ENCODE measurements at places on chromosomes 1 and 21.

DNA sequence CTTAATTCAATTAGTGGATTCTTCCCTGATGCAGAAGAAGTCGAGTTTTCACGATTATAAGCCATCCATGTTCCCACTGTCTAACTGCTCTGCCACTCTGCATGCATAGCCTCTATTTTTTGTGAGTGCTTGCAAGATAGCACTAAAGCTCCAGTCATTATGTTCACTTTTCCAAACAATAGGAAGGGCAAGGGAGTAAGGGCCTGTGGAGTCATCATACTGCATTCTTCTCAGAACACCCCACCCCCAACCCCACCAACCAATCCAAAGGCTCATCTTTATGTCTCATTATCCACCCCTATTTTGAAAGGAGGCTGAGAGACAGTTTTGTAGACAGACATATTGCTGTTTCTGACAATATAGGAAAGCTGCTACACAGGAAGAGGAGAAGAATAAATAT lies 471.7 kb upstream of the ADGRL2 start:
- DNase-seq, result no peak

- no peak for DNase-seq
Observed at GRCh38 chr1:61130338-61131000, 48.1 kb downstream of the NFIA start.

DNA sequence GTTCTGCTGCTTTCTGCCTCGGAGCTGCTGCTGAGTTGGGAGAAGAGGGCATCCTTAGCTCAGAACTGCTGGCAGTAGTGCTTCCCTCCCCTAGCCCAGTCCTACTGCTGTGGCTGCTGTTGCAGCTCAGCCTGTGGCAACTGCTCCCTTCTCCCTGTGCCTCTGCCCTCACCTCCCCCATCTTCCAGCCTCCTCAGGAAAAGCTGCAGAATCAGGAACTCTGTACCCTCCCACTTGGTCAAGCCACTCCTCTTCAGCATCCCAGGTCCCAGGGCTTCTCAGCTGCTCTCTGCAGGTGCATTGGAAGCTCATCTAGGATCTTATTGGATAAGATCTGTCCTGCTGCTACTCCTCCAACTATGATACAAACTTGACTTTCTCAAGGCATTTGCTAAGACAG lies 316.7 kb downstream of the BRINP2 start:
- DNase-seq, result no peak

DNA sequence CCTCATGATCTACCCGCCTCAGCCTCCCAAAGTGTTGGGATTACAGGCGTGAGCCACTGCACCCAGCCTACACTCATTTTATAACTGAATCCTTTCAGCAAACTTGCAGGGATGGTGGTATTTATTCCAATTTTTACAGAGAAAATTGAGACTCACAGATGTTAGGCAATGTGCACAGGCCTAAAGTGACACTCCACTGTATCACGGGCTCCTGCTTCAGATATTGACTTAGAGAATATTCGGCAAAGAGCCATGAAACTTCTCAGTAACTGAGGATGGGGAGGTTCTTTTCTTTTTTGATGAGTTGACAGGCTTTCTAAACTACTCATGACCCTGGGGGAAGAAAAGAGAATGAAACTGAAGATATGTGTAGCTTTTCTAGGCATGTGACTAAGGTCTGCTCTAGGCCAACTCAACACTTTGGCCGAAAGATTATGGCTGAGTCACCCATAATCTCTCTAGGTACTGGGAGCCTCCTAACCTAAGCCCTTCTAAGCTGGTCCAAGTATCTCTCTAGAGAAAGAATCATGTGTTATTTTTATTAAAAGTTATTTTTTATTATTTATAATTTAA lies 19.9 kb upstream of the PTCH2 start:
- no peak for DNase-seq

DNA sequence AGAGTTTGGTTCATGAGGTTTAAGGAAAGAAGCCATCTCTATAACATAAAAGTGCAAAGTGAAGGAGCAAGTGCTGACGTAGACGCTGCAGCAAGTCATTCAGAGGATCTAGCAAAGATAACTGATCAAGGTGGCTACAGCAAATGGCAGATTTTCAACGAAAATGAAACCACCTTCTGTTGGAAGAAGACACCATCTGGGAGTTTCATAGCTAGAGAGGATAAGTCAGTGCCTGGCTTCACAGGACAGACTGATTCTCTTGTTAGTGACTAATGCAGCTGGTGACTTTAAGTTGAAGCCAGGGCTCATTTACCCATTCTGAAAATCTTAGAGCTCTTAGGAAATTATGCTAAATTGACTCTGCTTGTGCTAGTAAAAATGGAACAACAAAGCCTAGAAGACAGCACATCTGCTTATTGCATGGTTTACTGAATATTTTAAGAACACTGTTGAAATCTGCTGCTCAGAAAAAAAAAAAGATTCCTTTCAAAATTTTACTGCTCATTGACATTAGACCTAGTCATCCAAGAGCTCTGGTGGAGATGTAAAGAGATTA lies 10.5 kb downstream of the MAEL start:
- DNase-seq, result no peak

DNA sequence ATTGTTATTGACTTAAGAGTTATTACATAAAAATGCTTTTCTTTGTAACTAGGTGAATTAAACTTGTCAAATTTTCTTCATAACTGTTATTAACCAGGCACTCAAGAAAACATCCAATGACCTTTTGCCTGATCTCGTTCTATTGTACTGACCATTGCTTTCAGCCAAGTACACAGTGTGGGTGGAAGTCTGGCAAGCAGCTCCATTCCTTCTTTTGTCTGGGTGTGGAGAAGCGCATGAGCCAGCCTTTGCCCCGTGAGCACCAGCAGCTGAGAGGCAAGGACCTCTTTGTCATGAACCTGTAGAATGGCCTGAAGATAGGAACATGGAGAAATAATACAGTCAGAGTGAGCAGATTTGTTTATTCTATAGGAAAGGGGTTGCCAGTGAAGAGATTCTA lies 57.5 kb downstream of the IARS2 start:
- DNase-seq, result no peak

DNA sequence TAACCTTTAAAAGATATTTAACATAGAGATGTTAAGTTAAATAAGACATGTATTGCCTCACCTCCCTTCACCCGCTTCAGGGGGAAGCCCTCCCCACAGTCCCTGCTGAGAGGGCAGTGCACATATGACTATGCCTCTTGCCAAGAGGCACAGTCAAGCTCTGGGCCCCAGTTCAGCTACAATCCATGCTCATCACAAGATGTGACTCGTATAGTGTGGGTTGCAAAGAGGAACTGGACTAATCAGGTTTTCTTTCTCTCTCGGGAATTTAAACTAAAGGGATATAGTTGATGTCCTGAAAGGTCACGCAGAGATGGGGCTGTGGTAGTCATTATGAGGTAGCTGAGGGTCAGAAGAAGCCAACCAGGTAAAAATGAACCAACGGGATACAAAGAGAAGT lies 35.6 kb downstream of the LYST start:
- no peak for DNase-seq

DNA sequence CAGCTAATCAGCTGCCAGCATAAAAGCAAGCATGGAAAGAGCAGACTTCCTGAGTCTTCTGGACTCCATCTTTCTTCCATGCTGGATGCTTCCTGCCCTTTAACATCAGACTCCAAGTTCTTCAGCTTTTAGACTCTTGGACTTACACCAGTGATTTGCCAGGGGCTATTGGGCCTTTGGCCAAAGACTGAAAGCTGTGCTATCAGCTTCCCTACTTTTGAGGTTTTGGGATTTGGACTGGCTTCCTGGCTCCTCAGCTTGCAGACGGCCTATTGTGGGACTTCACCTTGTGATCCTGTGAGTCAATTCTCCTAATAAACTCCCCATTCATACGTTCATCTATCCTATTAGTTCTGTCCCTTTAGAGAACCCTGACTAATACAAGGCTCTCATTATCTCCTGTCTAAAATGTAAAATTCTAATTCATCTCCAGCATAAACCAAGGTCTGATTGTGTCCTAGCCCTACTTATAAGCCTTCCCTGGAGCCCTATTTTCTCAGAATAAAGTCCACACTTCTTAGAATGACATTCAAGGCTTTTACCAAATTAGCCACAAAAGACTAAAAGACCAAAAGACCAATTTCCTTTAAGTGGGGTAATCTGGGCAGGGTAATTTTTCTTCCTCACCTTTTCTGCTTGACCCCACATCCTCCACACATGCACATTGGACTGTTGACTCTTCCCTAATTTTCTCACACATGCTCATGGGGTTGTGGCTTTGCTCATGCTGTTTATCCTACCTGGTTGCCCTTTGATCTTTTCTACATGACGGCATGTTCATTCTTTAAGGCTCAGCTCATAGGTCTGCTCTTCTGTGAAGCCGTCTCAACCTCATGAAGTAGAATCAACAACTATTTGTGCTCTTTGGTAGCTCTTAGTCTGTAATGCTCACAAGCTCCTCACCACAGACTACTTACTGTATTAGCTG lies 18.1 kb upstream of the ENAH start:
- DNase-seq, result no peak

GRCh38 chr1:147246910-147247655 lies 4.6 kb downstream of the CHD1L start:
- no peak for DNase-seq

GRCh38 chr1:24963943-24964693 lies 34.0 kb upstream of the RUNX3 start:
- no peak for DNase-seq

- DNase-seq, result no peak
Observed at GRCh38 chr1:10920063-10920626, 92.3 kb upstream of the TARDBP start.

DNA sequence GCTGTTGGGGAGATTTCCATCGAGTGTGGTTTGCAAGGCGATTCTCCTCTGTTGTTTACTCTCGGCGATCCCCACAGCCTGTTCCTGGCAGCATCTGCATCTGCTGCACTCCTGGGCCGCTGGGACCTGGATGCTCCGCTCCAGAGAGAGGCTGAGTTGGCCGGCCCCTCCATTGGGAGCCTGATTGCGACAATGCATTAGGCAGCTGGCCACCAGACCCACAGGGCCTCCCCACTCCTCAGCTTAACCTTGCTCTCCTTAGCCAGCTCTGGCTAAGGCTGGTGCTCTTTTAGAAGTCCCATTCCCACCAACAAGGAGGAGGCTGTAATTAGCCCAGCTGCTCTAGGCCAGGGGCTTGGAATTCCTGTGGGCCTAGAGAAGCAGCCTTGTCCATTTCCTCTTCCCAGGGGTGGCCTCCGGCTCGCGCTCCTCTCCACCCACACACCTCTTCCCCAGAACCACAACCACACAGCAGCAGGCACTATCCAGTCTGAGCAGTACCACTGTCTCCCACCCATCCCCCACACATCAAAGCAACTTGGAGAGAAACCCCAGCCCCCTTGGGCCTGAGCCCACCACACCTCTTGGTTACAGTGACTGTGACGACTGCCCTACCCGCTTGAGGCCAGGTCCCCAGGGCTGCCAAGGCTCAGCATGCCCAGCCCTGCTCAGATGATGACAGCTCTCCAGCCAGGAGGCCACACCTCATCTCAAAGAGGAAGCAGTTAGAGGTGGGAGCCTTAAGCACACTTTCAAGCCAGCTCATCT lies 193.8 kb upstream of the EDN2 start:
- no peak for DNase-seq

- no peak for DNase-seq
Observed at GRCh38 chr1:93584261-93585003, 97.2 kb downstream of the BCAR3 start.

DNA sequence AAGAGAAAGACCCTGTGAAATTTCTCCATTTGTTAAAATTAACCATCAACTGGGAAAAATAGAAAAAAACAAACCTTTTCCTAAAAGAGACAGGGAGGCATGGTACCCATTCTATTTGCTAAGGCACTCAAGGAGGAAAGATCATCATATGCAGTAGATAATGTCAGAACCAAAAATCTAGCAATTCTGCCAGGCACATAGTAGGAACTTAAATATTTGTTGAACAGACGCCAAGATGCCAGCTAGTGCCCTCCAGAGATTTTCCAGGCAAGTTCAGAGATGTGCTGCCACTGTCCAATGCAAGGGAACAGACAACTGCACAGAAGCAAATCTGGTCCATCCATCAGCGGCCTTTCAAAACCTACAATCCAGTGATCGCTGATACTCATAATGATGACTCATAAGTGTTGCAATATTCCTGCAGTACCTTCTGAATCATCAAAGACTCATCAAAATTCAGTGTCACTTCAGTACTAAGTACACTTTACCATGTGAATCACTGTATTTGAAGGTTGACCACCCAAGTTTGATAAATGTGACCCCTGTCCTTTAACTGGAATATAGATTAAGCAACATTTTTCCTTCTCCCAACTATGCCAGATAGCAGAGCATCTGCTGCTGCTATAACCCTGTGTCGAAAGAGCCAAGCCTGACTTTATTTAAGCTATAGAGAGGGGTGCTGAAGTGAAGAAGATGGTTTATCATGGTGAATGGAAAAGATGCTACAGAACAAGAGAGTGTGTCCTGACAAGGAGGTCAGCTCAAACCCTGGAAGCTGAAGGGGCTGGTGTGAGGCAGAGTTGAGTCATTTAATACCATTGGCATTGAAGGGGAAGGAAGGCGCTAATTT lies 99.1 kb downstream of the MT1HL1 start:
- DNase-seq, result no peak

- no peak for DNase-seq
Observed at GRCh38 chr1:3234281-3234680, 165.3 kb downstream of the PRDM16 start.

DNA sequence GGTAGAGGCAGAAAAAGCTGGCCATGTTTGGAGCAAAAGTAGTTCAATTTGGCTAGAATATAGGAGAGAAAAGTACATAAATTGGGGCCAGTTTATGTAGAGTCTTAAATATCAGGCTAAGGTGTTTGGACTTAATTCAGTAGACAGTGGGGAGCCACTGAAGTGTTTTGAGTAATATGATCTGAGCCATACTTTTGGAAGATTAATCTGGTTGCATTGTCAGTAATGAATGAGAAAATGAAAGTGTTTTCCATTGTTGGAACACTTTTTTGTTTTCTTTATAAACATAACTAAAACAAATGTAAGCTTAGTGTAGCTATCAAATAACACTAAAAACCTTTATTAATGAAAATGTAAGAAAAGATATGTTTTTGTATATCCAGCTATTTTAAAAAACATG lies 42.1 kb downstream of the POU2F1 start:
- no peak for DNase-seq

DNA sequence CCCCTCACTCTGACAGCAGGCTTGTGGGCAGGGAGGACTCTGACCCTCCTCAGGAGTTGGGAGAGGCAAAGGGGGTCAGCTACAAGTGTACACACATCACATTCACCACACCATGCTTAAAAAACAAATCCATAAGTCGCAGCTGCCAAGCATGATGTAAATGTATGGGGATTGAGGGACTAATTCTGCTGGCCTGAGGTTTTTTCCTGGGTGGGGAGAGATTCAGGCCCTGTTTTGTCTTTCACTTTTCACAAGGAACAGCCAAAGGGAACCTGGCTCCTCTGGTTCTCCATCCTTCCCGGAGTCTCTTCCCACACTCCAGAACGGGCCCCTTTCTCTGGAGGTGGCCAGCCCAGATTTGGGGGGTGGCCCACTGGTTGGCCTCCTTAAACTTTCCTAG lies 1.3 kb upstream of the MTARC2 start:
- DNase-seq, result no peak

Data from cortex of kidney (tissue), 1 donor.